Activated CD4-positive, CD25-positive, alpha-beta regulatory T cell treated with anti-CD3 and anti-CD28 coated beads, Interleukin-2, amount 50 U/mL, for 16 hours (primary cell): ENCODE measurements at places on chromosomes 11 and 22.
A peak's percentile ranks its signal among the peaks of the same experiment; 100 is the strongest.

- no peak for DNase-seq
Observed at GRCh38 chr11:64778223-64778472, 194 bp downstream of the SF1 start.

GRCh38 chr11:105034813-105035620 lies at the start of gene CASP1:
CASP1 (minus strand) TSS chr11:105035144; CDS start chr11:105035113, 31 bp downstream.
- DNase-seq, result no peak

DNA sequence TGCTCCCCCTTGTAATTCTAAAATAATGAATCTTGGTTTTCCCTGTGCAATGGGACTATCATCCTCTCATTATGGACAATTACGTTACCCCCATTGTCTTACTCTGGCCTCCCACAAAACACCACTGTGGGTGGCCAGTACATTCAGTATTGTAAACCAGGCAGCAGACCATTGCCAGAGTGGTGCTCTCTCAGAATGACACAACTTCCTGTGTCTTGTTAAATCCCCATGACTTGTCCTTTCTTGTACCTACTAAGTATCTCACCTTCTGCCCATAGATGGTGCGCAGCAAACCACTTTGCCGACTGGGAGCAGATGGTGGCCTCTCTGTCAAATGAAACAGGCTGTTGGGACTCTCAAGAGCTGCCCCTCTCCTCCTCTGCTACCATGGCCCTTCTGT lies 287.1 kb upstream of the RAG2 start:
- no peak for DNase-seq

DNA sequence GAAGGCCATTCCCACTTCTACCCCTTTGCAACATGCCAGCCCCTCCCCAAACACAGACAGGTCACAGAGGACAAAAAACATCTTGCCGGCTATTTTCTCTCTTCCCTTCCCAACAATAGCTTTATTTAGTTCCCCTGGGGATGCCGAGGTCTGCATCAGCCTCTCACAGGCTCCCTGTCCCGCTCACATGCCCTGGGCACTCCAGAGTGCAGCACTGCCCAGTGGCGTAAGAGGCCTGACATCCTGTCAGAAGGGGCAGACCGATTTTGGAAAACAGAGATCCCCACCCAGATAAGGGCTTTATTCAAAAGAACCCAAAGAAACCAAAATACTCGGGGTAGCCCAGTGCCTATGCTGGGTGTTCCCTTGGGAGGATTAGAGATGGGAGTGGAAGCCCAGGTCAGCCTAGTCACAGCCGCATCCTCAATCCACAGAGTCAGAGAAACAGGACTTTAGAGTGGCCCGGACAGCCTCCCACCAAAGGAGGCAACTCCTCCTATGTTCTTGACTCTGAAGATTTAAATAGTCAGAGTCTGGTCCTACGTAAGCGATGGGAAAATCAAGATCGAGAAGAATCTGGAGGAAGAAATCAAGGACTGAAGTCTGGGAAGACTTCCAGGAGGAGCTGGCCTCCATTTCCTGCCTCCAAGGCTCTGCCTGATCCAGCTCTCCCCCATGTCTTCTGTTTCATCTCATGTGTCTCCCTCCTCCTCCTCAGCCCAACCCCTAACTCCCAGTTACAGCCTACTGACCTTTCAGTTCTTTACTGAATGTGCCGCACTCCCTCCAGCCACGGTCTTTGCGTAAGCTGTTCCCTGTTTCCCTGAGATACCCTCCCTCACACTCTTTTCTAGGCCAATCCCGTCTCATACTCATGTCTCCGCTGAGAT lies 129.3 kb downstream of the FBXO7 start:
- DNase-seq, result no peak

DNA sequence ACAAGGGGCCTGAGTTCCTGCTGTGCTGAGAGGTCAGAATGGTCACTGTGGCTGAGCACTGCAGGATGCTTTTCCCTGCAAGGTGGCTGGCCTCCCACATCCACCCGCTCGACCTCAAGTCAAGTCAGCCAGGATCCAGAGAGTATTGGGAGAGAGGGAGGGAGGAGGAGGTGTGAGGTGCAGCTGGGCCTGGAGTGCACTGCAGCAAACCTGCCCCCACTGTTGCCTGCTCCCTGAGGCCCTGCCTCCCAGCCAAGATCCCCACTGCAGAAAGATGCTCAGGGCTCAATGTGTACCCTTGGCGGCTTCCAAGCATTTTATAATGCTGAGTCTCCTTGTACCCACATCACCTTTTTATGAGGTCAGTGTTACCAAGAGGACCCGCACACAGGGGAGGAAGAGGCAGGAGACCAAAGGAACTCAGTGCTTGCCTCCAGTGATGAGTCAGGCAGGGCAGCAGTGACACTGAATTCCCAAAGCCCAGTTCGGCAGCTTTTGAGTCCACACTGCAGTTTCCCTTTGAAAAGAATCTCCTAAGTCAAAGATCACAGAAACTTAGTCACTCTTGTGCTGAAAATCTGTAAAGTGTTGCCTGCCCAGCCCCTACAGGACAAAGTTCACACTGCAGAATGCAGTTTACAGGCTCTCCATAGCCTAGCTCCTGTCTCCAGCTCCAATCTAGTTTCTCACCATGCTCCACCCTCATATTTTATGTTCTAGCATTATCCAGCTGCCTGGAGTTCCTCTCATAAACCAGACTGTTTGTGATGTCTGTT lies 3.1 kb downstream of the ENDOD1 start:
- DNase-seq, result no peak

- DNase-seq, result no peak
Observed at GRCh38 chr11:130095326-130095725, 25.6 kb downstream of the APLP2 start.

GRCh38 chr22:31461699-31462098 lies 27.9 kb downstream of the EIF4ENIF1 start:
- DNase-seq, result no peak

GRCh38 chr22:49307481-49307830 lies 520.2 kb downstream of the BRD1 start:
- no peak for DNase-seq

DNA sequence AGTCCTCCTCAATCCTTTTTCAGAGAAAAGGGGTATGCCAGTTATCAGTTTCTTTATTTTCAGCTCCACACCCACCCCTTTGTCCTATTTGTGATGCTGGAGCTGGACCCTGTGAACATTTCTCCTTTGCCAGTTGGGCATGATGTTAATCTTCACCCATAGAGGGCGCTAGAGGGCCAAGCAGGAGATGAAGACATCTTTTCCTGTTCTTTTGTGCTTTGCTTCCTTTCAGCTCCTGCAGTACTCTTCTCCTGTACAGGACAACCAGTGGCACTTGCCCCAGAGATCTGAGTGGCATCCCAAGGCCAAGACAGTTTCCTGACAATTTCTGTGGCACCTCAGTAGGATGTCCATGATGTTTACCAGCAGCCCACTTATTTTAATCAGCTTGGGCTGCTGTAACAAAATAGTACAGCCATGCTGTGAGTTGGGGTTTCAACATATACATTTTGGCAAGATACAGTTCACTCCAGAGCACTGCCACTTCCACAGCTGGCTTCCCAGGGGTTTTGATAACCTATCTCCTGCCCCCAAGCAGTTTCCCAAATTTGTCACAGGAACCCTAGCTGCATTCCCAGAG lies 4.6 kb downstream of the SAA2 start:
- peak; percentile 39 for DNase-seq

GRCh38 chr22:49251371-49251770 lies 576.3 kb downstream of the BRD1 start:
- DNase-seq, result no peak

- DNase-seq, result no peak
Observed at GRCh38 chr11:68983801-68984200, 3.0 kb upstream of the MRGPRD start.

DNA sequence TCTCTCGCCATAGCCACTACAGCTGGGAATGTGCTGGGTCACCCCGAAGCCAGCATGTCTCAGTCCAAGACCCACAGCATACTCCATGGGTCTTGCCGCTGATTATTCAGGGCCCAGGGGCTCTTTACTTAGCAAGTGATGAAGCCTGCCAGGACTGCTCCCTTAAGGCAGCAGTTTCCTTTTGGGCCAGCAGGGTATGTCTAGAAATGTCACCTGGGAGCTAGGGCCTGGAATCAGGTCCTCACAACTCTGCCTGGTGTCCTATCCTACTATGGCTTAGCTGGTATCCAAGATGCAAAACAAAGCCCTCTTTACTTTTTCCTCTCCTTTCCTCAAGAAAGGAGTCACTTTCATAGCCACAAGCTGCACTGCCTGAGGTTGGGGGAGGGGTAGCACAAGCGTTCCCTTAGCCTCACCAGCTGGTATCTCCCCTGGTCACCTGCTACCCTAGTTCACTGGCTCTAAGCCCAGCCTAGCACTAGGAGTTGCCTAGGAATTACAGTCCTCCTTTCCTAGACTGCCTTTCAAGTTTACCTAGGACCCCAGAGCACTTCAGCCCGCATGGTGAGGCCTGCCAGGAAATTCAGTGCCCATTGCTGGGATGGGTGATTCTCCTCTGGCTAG lies 22.6 kb upstream of the NCR3LG1 start:
- DNase-seq, result no peak

DNA sequence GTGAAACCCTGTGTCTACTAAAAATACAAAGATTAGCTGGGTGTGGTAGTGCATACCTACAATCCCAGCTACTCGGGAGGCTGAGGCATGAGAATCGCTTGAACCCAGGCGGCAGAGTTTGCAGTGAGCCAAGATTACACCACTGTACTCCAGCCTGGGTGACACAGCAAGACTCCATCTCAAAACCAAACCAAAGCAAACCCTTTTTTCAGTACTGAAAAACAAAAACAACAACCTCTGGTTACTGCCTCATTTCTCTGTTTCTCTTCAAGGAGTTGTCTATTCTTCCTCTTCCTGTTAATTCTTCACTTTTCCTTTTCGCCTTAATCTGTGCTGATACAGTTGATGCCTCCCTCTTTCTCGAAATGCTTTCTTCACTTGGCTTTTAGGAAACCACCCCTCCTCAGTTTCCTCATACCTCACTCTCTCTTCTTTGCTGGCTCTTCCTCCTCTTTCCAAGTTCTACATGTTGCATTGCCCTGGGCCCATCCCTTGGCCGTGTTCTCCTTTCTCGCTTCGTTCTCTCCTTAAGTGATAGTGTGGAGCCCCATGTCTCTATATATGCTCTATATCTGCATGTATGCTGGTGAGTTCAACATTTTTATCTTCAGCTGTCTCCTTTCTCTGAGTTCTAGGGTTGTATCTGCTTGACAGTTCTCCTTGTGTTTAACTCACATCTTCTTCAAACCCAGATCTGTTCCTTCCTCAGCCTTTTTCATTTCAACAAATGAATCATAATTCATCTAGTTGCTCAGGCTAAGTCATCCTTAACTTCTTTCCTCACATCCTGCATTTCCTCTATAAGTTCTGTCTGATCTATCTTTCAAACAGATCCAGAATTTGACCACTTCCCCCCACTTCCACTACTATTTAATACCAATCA lies 37.1 kb downstream of the NUCB2 start:
- no peak for DNase-seq

GRCh38 chr22:47000256-47000655 lies 237.8 kb downstream of the TBC1D22A start:
- DNase-seq, result no peak

GRCh38 chr11:13009476-13009920 lies 382 bp downstream of the RASSF10 start:
- DNase-seq, result no peak

GRCh38 chr11:132862933-132863332 lies 669.4 kb downstream of the OPCML start:
- no peak for DNase-seq

DNA sequence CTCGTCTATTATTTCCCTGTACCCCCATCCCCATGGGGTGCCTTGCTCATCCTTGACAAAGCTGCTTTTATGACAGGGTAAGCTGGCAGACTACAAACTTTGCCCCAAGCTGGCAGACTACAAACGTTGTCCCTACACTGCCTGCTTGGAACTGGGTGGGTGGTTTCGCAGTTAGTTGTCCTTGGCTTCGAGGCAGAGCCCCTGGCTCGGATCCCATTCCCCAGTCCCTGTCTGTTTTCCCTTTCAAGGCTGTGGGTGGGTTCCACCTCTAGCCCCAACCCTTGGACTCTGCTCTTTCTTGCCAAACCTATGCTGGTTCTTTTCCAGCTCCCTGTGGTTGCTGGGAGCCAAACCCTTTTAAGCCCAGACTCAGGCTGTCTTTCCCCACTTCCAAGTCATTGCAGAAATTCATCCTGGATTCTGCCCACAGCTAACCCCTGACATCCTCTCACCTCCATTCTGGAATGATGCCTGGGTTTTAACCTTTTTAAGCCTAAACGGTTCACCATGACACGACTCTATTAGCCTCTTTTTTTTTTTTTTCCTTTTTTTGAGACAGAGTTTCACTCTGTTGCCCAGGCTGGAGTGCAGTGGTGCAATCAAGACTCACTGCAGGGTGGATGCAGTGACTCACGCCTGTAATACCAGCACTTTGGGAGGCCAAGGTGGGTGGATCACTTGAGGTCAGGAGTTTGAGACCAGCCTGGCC lies 9.2 kb upstream of the RBM14 start:
- no peak for DNase-seq

DNA sequence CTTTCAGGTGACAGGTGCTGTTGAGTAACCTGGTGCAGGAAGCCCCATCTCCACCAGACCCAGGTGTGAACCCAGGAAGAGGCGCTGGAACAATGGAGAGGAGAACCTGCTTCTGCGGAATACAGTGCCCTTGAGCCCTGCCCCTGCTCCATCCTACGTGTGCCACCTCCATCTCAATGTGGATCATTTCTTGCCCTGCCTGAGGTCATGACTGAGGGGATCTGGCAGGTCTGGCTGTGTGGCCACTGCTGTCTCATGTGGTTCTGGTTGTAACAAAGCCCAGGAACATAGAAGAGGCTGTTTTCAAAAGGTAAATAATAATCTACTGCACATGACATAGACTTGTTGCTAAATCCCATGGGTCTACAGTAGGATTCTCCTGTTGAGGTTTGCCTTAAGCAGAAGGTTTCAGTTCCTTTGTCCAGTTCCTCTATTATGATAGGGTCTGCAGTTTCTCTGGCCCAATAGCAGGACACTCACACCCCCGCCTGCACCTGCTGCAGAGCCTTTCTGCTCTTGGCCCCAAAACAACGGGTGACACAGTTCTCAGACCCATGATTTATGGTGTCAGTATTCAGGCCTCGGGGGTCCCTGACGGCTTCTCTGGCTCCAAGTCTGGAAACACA lies 113.5 kb upstream of the IGLL5 start:
- DNase-seq, result no peak

DNA sequence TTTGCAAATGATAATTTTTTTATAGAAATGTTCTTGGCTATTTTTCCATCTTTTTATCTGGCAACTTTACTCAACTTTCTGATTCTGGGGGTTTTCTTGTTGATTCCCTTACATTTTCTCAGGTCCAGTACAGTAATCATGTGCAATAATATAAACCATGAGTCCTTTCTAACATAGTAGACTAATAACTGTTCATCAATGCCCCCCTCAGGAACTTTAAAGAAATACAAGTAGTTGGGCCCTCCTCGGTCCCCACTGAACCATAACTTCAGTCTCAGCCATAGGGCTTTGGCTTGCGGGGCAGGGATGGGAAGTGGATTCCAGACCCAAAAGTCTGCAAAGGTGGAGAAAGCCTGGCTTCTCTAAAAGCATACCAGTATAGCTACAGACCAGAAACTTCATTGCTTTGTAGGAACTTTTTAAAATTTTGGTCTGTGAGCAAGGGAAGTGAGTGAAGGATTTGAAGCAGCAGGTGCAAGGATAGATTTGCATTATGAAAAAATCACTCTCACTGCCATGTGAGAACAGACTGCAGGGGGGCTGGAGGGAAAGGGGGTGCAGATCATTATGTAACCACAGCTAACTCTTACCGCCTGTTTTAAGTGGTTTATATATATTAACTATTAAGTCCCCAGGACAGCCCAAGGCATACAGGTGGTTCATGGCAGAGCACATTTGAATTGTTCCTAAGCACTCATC lies 10.4 kb upstream of the TUB start:
- no peak for DNase-seq
